ENCODE measurements at places on chromosomes 12 and 14.

- DNase-seq: no peak
Observed at GRCh38 chr14:90294872-90295271, 36.9 kb downstream of the NRDE2 start.

- DNase-seq: no peak
Observed at GRCh38 chr12:119840582-119840981, 36.5 kb downstream of the CIT start.

DNA sequence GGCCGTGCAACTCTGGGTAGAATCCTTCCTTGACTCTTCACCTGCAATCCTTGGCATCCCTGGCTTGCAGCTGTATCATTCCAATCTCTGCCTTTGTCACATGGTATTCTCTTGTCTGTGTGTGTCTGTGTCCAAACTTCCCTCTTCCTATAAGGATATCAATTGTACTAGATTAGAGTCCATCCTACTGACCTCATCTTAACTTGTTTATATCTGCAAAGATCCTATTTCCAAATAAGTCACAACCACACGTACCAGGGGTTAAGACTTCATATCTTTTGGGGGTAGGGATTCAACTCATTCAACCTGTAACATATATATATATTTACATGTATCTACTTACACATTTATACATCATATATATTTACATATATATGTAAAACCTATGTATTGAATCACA is 29.6 kb upstream of the RASSF3 start:
- no peak for DNase-seq

DNA sequence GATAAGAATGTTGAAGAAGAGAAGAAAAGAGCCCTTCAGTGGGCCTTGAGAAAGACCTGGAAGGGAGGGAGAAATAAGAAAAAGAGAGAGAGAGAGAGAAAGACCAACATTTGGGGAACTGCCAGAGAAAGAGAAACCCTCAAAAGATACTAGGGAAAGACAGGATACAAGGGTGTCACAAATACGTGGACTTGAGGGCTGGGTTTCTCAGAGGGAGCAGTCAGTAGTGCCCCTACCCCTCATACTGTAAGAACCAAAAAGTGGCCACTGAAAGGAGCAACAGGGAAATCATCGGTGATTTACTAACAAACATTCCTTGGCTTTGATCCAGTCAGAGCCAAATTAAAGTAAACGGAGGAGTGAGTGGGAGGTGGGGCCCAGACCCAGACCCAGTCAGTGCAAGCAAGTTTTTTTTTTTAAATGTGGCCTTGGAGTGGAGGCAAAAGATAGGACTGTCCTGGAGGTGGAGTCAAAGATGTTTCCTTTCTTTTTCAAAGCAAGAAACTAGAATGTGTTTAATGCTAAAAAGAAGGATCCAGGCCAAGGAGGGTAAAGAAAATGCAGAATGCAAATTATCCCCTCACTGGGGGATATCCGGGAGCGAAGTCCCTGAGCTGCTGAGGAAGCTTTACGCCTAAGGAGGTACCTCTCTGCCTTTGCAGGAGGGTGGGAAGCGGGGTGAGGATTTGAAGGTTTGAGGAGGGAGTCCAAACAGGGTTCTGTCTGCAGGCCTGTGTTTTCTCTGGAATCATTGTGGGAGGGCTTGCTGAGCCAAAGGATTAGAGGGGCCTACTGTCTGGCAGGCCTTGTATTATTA is 143.5 kb upstream of the AMIGO2 start:
- no peak for DNase-seq

DNA sequence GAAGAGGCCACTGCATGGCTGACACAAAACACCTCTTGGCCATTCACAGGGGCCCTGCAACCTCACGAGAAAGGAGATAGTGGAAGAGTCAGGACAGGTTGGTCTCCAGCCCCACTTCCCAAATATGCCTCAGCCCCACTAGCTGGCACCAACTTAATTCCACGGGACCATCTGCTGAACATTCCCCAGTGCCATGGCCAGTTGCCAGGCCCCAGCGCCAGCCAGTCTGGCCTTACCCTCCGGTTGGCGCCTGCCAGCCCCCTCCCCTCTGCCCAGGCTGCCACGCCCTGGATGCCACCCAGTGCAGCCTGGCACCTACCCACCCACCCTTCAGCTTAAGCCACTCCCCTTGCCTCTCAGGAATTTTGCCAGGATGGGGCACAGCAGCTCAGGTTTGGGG is 21.2 kb upstream of the HSPB8 start:
- DNase-seq: no peak

DNA sequence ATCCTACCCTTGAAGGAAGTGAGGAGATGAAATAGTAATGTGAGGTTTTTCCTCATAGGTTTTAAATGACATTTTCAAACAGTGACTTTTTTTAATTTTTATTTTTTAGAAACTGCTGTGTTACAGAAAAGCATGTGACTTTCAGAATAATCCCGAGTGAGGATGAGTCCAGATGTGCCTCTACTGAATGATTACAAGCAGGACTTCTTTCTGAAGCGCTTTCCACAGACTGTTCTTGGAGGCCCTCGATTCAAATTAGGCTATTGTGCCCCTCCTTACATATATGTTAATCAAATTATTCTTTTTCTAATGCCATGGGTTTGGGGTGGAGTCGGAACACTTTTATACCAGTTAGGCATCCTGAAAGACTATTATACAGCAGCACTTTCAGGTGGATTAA is 15.8 kb downstream of the PCNX4 start:
- no peak for DNase-seq

DNA sequence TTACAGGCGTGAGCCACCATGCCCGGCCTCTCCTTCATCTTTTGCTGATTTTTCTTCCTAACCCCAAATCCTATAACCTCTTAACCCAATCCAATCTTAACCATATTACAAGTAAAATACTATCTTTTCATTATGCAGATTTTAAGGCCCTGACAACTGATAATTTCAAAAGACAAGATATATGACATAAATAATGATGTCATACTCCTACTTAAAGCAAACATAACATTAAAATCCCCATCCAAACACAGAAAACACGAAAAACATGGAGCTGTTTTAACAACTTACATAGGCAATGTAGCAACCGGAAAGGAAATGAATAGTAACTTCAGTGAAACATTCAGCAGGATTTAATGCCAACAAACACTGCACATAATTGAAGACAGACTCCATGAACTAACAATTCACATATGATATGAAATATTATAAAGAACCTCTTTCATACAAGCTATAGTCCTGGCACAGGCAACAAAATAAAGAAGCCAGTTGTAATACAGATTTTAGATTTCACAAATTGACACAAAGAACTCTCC is 21.5 kb downstream of the USP44 start:
- DNase-seq: no peak

DNA sequence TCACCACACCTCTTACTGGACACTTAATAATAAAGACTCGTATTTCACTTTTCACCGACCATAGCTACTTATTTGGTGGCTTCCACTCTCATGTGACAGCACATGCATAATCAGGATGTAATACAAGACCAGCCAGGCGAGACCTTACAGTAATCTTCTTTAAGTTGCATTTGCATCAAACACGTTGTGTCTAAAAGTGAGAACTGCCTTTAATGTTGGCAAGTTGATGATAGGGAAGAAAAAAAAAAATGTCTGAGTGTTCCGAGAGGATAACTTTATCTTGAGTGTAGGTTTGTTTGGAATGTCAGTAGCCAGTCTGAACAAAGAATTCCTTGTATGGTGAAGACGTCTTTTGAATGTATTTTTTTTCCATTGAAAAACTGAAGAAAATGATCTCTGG is 440.4 kb downstream of the ADAMTS20 start:
- DNase-seq: no peak

GRCh38 chr14:98234208-98234607 is 1037.8 kb downstream of the BCL11B start:
- no peak for DNase-seq

DNA sequence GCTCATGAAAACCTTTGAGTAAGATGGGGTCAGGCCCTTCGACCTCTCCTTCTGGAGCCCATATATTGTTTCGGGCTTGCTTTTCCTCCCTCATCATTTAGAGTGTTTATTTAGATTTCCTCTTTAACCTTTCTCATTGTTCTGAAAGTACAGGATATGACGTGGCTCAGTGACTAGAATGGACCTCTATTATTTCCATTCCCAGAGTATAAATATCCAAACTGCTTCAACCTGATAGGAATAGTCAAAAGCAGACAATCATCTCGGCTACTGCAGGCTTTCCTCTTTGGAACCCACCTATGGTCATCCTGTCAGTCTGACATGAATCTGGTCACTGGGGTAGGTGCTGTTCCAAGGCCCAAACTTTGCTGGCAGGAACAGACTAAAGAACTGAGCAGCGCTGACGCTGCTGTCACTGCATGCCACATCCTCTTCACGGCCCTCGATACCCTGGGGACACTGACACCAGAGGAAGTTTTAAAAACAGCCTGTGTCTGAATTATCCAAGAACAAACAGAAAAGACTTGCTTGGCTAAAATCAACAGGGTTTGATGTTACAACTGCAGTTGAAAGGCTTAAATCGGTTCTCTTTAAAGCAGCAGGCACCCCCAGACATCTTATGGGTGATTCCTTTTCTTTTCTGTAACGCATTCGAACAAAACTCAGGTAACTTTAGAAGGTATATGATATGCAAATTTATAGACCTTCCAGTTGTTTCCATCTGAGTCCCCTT is 5.0 kb upstream of the DDX47 start:
- no peak for DNase-seq

DNA sequence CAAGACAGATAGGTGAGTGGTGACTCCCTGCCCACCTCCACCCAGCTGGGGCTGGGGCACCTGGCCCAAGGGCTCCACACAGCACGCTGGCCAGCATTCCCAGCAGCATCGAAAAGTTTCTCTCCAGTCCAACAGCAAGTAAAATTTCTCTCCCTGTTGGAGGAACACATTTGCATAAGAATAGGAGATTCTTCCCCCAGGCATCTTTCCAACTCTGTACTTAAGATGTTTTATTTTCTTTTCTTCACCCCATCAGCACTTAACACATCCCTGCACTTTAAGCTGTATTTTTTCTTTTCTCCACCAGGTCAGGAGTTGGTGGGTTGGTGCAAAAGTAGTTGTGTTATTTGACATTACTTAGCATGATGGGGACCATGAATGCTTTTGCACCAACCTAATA is 47.2 kb downstream of the OR9K2 start:
- DNase-seq: no peak

DNA sequence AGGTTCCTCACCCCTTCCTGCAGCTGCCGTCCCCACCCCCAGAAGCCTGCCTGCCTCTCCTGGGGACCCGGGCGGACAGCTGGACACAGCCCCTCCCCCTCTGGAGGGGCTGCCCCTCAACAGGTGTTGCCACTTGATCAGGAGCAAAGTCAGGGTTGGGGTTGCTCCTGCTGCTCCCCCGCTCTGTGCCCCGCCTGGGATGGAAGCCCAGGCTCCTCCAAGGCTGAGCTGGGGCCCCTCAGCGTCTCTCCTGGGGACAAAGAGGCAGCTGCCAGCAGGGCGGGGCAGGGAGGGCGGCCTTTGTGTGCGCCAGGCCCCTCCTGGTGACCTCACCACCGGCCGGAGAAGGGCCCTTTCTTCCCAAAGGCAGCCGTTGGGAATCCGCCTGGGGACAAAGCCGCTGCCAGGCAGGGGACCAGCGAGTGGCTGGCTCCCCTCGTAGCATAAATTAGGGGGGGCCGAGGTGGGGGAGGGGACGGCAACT is 13.7 kb downstream of the TRMT61A start:
- no peak for DNase-seq

- no peak for DNase-seq
Observed at GRCh38 chr14:36683083-36683724, 21.5 kb downstream of the PAX9 start.

- no peak for DNase-seq
Observed at GRCh38 chr14:100907240-100907639, 3.7 kb upstream of the RTL1 start.

DNA sequence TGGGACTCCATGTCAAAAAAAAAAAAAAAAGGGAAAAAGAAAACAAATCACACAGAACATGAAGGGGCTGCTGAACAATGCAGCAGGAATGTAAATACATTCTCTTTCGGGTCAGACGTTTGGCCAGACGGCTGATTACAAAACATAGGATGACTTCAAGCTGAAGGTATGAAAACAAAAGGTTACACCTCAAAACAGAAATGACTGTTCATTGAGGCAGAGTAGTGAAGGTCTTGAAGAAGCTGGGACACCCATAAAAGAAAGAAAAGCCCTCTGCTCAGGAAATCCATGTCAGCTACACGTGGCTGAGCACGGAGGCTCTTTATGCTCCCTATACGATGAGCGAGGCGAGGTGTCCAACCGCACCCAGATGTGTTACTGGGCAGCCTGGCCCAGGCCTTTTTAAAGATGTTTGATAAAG is 37.7 kb downstream of the FGD4 start:
- no peak for DNase-seq

DNA sequence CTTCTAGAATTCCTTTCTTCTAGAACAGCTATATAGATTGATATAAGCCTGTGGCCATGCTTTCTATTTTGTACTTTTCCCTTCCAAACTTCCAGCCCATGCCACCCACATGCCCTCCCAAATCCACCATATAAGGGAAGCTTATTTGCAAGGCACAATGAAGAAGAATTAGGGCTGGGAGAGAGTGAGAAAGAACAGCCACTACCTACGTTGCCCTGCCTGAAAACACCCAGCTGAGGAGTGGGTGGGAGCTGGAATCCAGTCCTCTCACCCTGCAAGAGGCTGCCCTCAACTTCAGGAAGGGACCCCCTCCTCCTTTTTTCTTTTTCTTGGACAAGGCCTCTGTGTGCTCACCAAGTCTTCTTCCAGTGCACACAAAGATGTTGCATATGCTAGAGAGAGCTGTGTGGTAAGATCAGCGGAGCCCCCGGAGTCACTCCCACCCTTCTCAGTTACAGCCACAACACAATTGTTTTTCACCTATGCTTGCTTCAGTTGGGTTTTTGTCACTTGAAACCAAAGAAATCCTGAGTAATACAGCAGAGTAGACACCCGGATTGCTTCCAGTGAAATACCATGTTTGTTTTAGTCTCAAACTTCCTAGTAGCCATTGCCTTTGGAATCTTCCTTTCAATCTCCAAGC is 38.8 kb downstream of the CDKL1 start:
- DNase-seq: no peak

DNA sequence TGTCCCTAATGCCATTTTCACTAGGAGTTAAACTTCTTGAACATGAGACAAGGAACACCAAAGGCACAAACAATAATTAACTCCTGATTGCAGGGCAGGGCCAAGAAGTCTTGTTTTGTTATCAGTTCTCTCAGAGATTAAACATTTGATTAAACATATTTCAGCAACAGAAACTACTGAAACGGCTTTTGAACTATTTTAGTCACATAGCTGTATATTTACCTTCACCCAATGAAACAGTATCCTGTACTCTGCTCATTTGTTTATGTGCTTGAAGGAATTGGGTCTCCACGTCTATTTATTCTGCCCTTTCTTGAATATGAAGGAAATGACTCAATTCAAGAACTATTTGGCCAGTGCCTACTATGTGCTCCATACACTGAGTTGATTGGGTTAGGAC is 51.3 kb upstream of the PTCSC3 start:
- DNase-seq: no peak

Data from stimulated activated CD8-positive, alpha-beta memory T cell treated with anti-CD3 and anti-CD28 coated beads, Interleukin-2, amount 100 ng/mL, for 48 hours (primary cell).